ENCODE measurements at places on chromosomes 2 and 18. TPM values are rescaled to one million over a fixed set of nuclear protein-coding genes. Genes with fewer than 3 reads are reported as not detected.

The TUBA4B gene
- total RNA-seq, result not detected

The EFHD1 gene
- not detected for total RNA-seq

The ALPG gene
- total RNA-seq, result not detected

The DNAJC5G gene
- not detected for total RNA-seq

The FBXO15 gene
- total RNA-seq, result 2.0 TPM

The NOSTRIN gene
- not detected for total RNA-seq

- DNase-seq, result no peak
Measured at GRCh38 chr18:7577706-7578105, 10.6 kb downstream of the PTPRM start.

DNA sequence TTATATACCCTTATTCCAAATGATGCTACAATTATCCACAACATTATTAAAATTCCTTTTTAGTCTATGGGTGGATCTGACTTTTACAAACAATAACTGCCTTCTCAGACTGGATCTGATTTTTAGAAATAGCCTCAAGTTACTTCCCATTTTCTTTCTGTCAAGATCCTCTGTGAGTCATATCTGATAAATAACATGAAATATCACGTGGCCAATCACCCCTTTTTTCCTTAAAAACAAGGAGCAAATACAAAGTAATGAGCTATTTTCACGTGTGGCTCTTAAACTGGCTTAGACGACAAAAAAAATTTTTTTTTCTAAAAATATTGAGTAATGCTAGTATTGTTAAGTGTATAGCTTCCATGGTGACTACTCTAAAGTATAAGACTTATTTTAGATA is 6.7 kb downstream of the PELI1 start:
- DNase-seq, result no peak

- no peak for DNase-seq
Measured at GRCh38 chr2:186887107-186888090, 38.4 kb upstream of the ZSWIM2 start.

GRCh38 chr2:216692636-216693413 is 2.5 kb downstream of the IGFBP5 start:
- DNase-seq, result peak; percentile 65

DNA sequence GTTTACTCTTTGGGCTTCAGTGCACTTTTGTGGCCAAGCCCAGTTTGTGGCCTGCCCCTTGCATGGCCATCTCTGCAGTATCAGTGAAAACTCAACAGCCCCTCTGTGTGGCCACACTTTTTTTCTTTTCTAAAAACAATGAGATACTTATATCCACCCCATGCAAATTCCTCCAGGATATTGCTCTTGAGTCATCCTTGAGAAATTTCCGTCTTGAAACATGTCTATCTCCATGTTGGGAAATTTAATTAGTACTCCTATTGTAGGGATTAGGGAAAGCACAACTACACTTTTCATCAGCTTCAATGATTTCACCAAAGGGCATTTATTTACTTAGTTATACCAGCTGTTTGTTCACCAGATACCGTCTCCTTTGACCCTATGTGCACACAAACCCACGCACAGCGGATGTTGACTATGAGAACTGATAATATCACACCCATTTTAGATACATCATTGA is 993.1 kb downstream of the TSN start:
- DNase-seq, result peak; percentile 90

GRCh38 chr18:29087616-29088246 is 910.8 kb upstream of the CDH2 start:
- DNase-seq, result no peak

DNA sequence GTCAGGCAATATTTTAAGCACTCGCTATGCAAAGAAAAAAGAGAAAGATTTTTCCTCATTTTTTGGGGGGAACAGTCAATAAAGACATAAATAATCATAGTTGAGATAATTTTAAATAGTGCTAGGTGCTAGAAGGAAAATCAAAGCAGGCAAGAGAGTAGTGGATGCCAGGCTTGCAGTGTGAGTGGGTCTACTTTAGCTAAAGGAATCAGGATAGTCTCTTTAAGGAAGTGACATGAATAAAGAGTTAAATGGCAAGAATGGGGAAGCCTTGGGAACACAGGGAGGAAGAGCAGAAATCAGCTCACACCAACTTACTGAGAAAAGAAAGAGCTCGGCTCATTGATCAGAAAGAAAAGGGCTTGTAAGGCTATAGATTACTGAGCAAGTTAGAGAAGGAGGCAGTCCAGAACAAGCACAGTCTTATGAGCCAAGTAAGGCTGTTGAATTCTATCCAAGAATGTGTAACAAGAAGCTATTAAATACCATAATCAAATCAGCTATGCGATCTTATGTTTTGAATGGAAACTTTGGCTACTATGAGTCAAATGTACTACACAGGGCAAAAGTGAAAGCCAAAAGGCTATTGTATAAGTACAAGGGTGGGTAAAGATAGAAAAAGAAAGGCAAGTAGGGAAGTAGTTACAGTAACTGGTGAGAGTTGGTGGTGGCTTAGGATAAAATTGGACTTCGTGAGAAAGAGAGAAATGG is 833.8 kb upstream of the PIK3C3 start:
- no peak for DNase-seq

DNA sequence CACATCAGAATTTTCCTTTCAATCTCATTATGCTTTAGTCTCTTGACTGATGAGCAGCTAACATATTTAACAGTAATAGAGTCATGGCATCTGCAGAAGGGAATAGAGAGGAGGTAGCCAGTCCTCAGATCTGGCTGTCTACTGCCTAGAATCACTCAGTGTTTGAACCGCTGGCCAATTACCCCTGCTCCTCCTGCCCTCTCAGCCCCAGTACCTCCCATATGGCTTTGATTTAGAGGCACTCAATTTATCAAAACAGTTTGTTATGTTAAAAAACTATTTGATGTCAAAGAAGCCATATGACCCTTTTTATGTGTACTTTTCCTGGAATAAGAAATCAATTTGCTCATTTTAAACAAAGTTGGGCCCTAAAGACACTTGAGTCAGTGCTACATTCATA is 355.2 kb downstream of the CMPK2 start:
- DNase-seq, result no peak

GRCh38 chr2:150063931-150064548 is 423.4 kb downstream of the RND3 start:
- no peak for DNase-seq

DNA sequence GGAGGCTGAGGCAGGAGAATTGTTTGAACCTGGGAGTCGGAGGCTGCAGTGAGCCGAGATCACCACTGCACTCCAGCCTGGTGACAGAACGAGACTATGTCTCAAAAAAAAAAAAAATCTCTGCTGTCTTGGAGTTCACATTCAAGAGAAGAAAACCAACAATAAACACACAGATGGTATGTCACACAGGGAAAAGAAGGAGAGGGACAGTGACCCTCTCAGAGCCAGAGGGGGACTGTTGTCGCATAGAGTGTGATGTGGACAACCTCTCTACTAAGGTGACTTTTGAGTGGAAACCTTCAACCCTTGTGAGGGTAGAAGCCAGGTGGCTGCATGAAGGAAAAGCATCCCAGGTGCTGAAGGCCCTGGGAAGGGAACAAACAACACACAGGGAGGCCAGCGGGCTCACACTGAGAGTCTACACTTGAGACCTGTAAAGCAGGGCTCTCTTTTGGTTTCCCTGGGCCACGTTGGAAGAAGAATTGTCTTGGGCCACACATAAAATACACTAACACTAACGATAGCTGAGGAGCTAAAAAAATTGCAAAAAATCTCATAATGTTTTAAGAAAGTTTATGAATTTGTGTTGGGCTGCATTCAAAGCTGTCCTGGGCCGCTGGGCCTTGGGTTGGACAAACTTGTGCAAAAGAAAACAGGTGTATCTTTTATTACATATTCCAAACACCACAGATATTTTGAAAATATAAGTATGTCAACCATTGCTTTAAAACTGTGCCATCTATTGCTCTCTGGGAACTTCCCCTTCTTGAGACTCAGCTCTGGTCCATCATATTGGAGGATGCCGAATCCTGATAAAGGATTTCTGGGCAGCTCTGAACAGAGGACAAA is 136.0 kb downstream of the DDX1 start:
- DNase-seq, result no peak

DNA sequence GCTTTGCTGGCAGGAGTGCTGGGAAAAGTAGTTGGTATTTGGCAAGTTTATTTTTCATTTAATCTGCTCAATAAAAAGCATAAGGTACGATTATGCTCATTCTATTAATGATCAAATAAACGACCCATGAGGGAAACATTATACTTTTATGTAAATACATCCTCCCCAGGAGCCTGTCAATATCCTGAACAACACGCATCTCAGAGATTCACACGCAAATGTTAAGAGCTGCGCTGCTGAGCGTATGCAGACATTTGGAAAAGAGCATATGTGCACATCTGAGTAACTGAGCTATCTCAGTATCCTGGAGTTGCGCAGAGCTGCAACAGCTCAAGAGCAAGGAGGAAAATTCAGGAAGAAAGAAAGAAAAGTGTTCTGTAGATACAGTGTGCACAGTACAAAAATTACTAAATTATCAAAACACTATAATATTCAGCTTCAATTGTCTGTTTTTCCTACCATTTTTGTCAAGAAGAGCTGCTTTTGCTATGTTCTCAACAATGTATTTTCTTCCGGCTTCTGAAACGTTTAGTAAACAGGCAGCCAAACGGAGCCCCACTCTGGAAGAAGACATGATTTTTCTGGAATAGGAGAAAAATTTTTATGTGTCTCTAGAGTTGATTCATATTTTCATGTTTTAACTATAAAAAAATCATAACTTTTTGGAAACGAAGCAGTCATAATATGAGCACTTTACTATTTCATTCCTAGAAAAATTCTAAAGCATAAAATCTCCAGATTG is 2.4 kb downstream of the FTCDNL1 start:
- DNase-seq, result no peak

- no peak for DNase-seq
Measured at GRCh38 chr2:177326005-177326404, 61.5 kb upstream of the NFE2L2 start.

GRCh38 chr2:17301437-17301836 is 216.8 kb downstream of the RAD51AP2 start:
- DNase-seq, result no peak
